ENCODE measurements at places on chromosomes 1 and 21.

DNA sequence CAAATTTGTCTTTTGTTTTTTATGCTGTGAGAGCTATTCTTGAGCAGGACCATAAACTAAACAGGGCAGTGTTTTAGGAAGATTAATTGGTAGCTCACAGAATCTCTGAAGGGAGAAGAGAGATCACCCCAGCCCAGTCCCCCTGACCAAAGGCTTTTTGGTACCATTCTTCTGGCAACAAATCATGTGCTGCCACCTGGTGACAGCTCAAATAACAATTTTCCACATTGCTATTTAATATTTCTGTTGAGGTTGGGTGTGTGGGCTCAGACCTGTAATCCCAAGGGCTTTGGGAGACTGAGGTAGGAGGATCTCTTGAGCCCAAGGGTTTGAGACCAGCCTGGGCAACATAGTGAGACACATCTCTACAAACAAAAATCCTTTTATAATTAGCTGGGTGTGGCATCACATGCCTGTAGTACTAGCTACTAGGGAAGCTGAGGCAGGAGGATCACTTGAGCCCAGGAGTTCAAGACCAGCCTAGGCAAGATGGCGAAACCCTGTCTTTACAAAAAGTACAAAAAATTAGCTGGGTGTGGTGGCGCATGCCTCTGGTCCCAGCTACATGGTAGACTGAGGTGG, 2.2 kb upstream of the TESK2 start:
- peak; percentile 34 for DNase-seq

GRCh38 chr21:24594082-24594481, 1013.2 kb downstream of the MRPL39 start:
- no peak for DNase-seq

GRCh38 chr1:31753707-31754349, 10.3 kb downstream of the ADGRB2 start:
- peak; percentile 96 for DNase-seq

DNA sequence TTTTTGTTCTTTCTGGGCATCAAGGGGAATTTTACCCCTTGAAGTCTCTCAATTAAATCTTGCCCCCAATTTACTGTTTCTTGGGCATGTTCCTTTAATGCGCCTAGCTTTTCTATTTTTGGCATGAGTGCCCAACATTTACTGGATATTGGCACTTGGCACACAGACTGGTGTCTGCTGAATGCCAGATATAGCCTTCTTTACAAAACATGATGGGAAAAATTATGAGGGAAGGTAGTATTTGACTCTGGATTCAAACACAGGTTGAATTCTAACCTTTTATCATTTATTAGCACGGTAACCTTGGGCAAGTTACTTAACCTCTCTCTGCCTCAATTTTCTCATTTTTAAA, 88.3 kb upstream of the GPR52 start:
- peak; percentile 74 for DNase-seq

DNA sequence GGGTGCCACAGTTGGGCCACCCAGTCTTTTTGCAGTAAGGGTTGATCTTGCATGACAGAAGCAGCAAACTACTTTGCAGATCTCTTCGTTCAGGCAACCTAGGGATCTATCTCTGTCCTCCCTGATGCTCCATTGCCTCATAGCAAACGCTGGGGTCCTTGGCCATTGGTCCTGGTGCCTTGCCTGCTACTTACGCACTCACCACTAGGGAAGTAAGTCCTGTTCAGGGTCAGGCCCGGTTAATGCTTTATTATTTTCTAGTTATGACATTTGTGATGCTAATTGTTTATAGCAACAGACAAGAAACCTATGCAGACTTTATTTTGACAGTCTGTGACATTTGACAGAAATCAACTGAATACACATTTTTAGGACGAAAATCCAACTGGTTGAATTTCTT, 326.5 kb upstream of the FMN2 start:
- DNase-seq = no peak

DNA sequence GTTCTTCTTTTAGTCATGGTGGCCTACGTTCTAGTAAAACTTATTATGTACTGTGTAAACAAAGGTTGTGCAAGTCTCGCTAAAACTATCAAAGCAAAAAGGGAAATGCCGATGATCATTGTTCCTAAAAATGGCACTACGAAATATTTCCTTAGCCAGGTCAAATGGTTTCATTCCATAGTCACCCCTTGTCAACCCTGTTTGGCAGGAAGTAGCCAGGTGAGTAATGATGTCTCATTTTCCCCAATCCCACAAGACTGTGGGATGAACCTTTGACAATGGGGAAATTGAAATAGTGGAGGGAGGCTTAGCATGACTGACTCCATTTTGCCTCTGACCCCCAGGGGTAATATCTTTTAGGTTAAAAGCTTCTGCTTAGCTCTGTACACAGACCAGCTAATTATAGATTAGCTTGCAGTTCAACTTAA, 5.6 kb upstream of the REN start:
- no peak for DNase-seq

DNA sequence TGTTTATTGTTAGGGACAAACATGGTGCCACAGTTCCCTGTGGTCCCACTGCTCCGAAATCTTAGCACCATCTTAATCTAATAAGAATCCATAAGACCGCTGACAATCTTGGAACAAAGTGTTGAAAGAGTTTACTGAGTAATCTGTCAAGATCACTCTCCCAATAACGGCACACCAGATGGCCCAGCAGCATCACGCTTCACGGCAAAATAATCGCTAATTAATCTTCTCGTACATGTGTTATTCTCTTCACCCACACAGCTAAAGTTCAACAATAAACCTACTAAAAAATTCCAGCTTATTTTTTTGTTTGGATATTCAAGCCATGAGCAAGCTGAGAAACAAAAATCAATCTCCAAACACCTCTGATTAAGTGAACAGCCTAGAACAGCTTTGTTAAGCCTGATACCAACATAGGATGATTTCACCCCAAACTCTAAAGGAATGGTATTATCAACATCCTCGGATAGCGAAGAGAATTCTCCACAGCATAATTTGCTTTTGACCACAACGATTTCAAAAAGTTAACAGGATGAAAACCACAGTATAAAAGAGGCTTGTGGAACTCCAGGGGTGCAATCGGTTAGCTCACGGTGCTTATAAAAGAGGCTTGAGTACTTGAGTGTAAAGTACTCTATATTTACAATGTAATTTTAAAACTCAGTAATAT, 329.9 kb upstream of the GREM2 start:
- no peak for DNase-seq

DNA sequence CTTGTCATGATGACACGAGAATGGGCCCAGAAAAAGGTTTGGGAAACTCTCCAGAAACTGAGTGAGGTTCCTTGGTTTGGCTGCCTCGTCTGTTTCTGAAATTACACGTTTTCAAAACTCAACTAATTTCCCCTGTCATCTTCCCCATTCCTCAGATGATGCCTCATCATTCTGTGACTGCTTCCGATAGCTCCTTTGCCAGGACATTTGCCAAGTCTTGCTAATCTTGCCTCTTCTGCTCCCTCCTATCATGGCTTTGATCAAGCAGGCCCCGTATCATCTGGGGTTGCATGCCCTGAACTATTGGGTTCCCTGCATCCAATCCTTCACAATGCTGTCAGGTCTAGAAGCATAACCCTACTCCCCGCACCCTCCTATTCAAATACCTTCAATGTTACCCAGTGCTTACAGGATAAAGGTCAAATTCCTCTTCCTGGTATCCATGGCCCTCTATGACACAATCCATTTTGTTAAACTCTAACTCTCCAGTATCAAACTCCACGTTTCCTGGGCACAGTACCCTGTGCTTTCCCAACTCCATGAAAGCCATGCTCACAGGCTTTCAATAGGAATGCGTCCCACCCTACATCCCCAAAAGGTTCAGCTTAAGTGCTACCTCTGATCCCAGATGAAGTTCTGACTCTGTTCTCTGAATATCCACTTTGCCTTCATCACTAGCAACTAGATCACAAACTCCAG, 22.2 kb upstream of the TMEM200B start:
- no peak for DNase-seq

DNA sequence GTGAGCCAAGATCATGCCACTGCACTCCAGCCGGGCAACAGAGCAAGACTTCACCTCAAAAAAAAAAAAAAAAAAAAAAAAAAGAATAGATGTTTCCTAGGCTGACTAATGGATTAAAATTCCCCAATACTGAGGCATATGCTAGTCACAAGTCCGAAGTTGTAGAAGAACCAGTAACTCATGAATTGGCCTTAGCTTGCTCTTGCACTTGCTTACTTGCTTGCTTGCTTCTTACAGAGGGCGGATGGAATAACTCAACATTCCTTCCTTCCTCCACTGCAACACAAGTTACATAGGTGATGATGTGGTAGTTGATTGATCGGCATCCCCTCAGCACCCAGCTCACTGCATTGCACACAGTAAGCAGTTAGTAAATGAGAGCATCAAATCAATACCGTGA, 2.8 kb upstream of the TARS2 start:
- no peak for DNase-seq

- DNase-seq = no peak
Measured at GRCh38 chr1:220224611-220225124, 47.6 kb downstream of the RAB3GAP2 start.

GRCh38 chr1:113073479-113073950, 517 bp downstream of the LRIG2 start:
- DNase-seq = no peak

DNA sequence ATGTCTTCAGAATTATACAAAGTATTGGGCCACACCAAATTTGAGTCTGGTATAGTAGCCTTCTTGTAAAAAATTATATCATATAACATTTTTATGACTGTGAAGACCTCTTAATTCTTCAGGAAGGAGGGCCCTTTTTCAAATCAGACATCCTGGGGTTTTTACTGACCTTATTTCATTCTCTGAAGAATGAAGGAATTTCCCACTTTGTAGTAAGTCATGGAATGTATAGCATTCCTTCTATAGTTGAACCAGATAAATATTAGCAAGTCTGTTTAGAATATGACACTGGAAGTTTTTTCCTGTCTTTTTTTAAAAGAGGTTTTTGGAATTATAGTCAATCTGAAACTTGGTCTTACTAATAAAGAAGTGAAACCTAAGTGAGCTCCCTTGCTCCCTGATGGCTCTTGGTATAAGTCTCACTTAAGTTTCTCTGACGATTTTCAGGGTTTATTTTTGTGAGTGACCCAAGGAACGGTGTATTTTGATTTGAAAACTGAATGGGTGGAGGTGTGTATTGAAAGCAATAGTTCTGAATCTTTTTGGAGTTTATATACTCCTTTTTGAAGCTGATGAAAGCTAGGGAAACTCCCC, 23.7 kb downstream of the SNX27 start:
- DNase-seq = no peak

DNA sequence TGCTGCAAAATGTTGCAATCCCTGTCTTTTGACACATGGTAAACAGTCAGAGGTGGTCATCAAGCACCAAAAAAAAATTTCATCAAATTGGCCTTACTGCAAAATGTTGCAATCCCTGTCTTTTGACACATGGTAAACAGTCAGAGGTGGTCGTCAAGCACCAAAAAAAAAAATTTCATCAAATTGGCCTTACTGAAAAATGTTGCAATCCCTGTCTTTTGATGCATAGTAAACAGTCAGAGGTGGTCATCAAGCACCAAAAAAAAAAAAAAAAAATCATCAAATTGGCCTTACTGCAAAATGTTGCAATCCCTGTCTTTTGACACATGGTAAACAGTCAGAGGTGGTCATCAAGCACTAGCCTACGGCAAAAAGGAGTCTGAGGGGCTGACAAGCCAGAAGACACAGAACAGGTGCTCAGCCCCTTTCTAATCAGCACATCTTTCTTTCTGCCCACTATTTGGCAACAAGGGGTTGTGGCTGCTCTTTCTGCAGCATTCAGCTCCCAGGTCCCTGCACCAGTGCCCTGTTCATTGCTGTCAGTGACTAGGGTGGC, 223.8 kb downstream of the KCNH1 start:
- DNase-seq = no peak

- DNase-seq = no peak
Measured at GRCh38 chr1:47411436-47411835, 4.6 kb upstream of the FOXE3 start.

- no peak for DNase-seq
Measured at GRCh38 chr1:221748981-221749380, 7.1 kb upstream of the DUSP10 start.

- DNase-seq = no peak
Measured at GRCh38 chr1:11792106-11792505, 13.7 kb downstream of the MTHFR start.

GRCh38 chr1:3777078-3777547, 4.6 kb downstream of the SMIM1 start:
- no peak for DNase-seq

GRCh38 chr1:161772397-161772796, 6.3 kb downstream of the ATF6 start:
- DNase-seq = no peak

- no peak for DNase-seq
Measured at GRCh38 chr1:29330856-29331255, 94.5 kb downstream of the PTPRU start.

- DNase-seq = no peak
Measured at GRCh38 chr1:168513656-168514404, 30.0 kb downstream of the XCL2 start.

- no peak for DNase-seq
Measured at GRCh38 chr1:24535778-24536177, 20.1 kb upstream of the NCMAP start.

GRCh38 chr1:216201946-216202345, 221.3 kb downstream of the USH2A start:
- no peak for DNase-seq

DNA sequence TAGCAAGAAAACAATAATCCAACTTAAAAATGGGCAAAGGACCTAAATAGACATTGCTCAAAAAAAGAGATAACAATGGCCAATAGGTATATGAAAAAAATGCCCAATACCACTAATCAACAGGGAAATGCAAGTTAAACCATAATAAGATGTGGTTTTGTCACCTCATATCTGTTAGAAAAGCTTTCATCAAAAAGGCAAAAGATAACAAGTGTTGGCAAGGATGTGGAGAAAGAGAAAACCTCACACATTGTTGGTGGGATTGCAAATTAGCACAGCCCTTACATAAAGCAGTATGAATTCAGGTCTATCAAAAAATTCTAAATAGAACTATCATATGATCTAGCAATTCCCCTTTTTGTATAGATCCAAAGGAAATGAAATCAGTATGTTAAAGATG, 387.2 kb upstream of the DUSP10 start:
- no peak for DNase-seq

DNA sequence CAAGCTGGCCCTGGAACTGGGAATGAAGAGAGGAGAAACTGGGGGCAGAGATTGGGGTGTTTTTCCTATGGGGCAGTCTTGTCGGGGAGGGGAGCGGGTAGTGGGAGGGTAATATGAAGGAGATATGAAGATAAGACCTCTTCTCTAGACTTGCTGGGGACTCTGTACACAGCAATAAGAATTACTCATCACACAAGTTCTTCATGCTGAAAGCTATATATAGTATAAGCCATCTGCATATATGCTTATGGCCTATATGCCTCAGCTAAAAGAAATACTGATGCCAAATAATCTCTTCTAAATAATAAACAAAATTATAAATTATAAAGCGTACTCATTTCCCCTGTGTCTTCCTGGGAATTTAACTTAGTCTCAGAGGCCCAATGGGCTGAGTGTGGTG, 7.9 kb downstream of the RHEX start:
- no peak for DNase-seq

- no peak for DNase-seq
Measured at GRCh38 chr1:25618433-25618808, 1.8 kb downstream of the MAN1C1 start.
